ENCODE measurements at places on chromosomes 4 and X.

- no peak for DNase-seq
Measured at GRCh38 chrX:153765138-153766079, 1.4 kb downstream of the PLXNB3 start.

DNA sequence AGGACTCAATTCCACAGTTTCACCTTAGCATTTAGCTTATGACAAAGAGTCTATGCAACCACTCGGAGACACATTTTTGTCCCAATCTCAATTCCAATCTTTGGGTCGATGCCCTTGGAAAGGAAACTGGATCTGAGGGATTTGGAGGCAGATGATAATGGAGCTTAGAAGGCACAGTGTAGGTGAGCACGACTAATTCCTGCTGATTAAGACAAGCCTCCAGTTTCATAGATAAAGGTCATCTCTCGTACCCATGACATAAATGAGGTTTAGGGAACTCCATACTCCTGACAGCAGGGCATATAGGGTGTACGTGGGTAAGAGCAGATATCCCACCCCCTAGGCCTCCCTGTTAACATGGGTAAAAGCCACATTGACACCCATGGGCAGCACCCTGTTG lies 24.4 kb upstream of the ZNF718 start:
- DNase-seq = no peak

DNA sequence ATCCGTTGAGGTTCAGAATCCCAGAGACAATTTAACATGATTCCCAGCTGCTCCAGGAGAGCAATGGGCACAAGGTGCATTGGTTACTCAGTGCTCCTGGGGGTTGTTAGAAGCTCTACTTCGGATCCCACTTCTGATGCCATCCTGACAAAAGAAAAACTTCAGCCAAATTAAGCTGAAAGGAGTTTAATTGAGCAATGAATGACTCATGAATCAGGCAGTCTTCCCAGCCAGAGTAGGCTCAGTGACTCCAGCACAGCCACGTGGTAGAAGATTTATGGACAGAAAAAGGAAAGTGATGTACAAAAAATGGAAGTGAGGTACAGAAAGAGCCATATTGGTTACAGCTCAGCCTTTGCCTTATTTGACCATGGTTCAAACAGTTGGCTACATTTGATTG lies 95.7 kb downstream of the PWWP3B start:
- peak; percentile 41 for DNase-seq

DNA sequence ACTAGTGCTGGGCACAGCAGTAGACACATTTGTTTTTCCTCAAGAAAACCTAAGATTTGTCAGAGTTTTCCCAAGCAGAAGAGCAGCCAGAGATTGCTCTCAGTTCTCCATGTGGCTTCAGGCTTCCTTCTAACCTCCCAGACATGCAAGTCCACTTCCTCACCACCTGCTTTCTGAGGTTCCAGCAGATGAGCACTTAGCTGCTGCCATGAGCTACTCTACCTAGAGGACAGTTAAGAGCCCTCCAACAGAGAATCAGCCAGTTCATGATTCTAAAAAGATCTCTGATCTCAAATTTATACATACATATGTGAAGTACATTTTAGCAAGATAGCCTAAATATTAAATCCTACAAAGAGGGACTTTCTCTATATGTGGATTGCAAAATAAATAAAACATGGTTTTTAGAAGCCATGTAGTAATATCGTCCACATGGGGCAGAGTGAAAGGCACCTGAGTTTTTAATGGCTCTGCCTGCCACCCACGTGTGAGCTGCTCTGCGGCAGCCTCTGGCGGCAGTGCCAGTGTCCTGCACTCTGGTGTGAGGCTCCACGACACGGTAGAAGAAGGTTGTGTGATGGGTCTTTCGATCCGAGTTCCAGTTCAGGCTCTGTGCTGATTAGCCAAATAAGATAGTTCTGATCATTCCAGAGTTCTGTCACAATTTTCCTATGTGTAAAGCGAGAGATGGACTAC lies 10.3 kb downstream of the CYP4V2 start:
- DNase-seq = peak; percentile 42

DNA sequence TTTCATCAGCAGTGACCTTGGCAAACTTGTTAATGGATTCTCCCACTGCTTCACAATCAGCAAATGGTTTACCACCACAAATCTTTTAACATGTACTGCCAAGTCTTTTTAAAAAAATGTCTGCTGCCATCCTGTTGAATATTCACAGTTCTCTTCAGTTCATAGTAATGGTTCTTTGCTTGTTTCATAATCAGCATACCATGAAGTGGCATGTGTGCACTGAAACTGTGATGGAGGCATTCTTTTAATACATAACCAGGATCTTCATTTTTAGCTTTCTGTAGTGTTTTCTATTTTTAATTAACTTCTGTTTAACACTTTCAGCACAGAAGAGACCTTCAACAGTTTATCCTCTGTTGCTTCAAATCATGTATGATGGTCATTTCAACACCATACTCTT lies 230.1 kb upstream of the ARSJ start:
- no peak for DNase-seq

DNA sequence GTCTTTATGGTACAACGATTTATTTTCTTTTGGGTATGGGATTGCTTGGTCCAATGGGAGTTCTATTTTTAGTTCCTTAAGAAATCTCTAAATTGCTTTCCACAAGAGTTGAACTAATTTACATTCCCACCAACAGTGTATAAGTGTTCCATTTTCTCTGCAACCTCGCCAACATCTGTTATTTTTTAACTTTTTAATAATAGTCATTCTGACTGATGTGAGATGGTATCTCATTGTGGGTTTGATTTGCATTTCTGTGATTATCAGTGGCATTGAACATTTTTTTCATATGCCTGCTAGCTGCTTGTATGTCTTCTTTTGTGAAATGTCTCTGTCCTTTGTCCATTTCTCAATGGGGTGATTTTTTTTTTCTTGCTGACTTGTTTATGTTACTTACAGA lies 42.8 kb downstream of the UCHL1 start:
- no peak for DNase-seq

DNA sequence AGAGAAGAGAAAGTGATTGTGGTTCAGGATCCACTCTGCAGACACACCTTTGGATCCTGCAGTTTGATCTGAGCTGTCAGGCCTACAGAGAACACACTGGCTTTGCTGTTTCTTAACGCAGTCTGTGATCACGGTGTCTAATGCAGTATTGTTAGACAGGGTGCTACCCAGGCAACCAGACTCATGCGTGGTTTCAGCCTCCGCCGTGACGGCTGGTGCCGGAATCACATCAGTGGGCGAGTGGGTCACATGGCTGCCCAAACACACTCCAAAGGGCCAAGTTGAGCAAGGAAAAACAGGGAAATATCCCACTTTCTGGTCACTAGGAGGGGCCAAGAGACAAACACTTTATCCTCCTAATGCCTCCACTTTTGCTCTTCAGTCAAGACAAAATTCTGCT lies 27.5 kb downstream of the CCDC149 start:
- no peak for DNase-seq

DNA sequence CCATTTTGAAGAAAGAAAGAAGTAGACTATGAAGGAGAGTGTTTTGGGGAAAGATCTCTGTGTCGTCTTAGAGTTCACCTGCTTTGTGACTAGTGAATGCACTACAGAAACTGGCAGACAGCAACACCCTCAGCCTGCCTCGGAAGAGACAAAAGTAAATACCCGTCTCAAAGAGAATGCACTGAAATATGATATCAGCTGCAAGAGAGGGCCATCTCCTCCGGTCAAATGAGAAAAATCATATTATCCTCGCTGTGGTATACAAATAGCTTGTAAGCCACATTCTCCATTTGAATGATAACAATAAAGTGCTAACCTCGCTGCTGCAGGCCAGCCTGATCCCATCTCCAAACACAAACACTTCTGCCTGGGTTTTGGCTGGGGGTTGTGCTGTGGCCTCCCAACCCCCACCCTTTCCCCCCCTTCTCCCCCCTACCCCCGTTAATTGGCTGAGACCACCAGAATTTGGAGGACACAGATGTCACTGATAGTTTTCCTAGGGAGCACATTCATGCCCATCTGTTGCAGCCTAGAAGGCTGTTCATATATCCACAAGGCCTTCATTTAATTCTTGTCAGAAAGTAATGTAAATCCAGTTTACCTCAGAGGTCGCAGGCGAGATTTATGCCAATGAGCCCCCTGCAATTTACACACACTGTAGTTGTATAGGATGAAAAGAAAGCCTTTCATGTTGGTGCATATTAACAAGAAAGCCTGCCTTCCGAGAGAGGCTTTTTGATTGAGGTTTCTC lies 46.3 kb downstream of the ALPK1 start:
- DNase-seq = no peak

GRCh38 chrX:102808336-102808735 lies 87.8 kb downstream of the GPRASP3 start:
- DNase-seq = no peak

GRCh38 chr4:168509786-168510185 lies 12.9 kb downstream of the PALLD start:
- no peak for DNase-seq

DNA sequence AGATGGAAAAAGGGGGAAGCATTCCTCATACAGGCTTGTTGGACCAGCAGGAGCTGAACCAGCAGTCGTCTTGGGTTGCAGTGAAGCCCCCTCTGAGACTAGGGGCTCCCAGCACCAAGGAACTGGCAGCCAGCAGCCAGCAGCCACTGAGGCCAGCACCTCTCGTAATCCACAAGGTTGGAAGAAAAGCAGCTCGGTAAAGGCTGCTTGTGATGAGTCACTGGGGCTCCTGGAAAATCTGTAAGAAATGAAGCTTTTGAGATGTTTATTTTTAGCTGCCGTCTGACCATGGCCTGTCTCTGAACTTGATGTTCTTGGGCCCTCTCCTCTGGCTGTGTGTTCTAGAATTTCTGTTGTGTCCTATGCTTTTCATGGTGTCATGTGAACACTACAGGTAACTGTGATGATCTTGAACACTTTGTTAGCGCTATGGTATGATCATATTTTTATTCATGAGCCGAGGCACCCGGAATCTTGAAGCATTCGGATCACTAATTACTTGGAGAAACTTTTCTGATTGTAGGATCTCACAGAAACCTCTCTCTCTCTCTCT lies 18.6 kb downstream of the CLCN4 start:
- DNase-seq = no peak

- no peak for DNase-seq
Measured at GRCh38 chr4:56973336-56973735, 4.1 kb downstream of the NOA1 start.

- no peak for DNase-seq
Measured at GRCh38 chrX:82218361-82218760, 1016.5 kb downstream of the SH3BGRL start.

DNA sequence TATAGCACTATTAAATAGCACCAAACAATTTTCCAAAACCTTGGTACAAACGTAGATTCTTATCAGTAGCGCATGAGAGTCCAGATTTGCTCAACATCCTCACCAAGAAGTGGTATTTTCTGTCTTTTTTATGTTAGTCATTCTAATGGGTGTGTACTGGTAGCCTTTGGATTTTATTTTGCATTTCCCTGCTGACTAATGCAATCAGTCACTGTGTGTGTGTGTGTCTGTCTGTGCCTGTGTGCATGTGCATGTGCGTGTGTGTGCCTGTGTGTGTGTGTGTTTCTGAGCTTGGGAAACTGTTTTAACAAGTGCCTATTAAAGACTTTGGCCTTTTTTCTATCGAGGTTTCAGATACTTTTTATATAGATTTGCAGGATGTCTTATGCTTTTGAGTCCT lies 82.2 kb upstream of the MAGEA10 start:
- peak; percentile 11 for DNase-seq

DNA sequence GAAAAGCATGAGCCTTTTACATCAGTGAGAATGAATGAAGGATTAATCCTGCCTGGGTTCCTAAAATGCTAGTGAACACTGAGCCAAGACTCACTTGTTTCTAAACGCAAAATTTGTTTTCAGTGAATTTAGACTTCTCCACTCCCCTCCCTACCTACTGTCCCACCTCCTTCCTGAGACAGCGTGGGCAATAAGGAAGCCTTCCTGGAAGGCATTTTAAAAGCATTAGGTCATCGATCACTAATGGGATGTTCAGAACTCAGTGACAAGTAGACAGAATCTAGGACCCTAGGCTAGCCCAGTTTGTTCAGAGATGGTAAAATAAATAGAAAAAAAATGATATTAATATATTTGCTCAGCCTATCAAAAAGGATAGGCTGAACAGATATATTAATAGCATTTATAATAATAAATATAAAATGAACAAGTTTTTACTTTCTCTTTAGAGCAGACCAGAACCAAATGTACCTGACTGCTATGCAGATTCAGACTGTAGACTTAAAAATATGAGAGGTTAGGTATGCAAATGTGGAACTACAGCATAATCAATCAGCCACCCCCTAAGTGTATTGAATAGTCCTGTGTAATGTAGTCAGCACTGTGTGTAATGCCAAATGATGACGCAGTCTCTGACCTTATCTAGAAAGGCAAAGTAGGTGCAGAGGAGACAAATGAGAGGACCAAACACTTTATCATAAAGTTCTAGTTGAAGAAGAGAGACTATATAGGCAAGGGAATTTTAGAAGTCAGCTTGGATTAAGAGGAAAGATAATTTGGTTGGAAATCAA lies 331.1 kb downstream of the GPAT3 start:
- no peak for DNase-seq

DNA sequence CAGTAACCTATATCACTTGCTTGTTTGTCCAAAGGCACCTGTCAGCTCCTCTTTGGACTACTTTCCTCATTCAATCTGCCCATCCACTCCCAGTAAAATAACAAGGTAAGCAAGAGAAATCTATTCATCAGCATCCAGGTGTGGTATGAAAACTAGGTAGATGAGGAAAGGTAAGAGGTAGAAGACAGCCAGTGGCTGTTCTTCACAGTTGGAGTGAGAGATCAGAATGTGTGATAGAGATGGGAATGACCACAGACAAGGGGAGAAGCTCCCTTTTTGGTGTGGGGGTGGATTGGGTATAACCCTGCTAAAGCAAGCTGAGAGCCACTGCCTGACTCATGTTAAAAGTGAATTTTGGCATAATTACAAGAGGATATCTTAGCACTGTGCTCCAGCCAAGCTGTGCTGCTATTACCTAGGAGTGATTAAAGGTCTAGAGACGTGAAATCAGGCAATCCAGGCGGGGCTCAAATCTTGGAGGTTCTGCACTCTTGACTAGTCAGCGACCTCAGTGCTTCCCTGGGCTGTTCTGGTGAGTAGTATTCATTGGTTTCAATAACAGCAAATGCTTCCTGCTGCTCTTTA lies 28.1 kb upstream of the RASL11B start:
- DNase-seq = no peak

GRCh38 chr4:104983615-104984179 lies 163.0 kb upstream of the TET2 start:
- no peak for DNase-seq

DNA sequence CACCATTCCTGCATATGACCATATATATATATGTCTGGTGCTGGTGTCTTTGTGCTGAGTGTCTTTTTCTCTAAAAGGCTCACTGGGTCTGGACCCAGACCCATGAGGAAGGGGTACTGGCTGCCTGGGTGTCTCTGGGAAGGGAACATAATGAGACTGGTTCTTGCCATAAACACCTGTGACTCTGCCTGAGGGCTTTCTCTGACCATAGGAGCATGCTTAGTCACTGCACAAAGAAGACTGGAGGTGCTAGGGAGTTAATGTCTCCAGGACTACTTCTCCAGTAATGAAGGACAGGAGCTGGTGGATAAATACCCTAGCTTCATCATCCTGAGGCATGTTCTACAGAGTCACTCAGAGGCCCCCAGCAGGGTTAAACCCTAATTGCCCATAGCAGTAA lies 47.1 kb upstream of the CASK start:
- no peak for DNase-seq

- DNase-seq = no peak
Measured at GRCh38 chr4:151922306-151922705, 161.5 kb upstream of the GATB start.

GRCh38 chr4:164700471-164700870 lies 53.5 kb upstream of the SMIM31 start:
- peak; percentile 56 for DNase-seq

GRCh38 chr4:97477974-97478373 lies 665.3 kb downstream of the STPG2 start:
- no peak for DNase-seq

All from Daoy (cell line).